OCI-M1 (cell line): ENCODE measurements at places on chromosomes 3 and 15.
A peak's percentile ranks its signal among the peaks of the same experiment; 100 is the strongest.

- DNase-seq = peak; percentile 73
Observed at GRCh38 chr3:69671082-69671952, 67.9 kb upstream of the MITF start.

DNA sequence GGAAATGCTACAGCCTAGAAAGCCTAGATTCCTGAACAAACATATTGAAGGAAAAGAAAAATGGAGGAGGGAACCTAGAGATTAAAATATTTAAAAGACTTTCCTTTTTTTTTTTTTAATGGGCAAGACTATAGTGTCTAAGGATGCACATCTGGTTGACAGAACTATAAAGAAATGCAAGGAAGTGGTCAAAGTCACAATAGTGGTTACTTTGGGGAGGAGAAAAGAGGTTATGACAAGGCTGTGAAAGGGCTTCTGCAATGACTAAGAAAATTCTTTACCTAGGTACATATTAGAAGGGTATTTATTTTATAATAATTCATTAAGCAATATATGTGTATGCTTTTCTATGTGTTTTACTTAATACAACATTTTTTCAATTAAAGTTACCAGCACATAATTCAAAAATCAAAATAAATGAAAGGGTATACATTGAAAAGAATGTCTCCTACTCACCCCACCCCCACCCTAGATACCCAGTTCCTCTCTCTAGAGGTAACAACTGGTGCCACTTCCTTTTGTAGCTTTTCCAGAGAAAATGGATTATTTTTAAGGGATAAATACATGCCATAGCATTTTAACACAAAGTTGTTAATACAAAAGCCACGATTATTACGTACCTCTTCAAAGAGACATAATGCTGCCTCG, 70.1 kb downstream of the HERC1 start:
- DNase-seq = peak; percentile 36

GRCh38 chr3:194450341-194450740, 36.5 kb downstream of the ATP13A3 start:
- DNase-seq = no peak

DNA sequence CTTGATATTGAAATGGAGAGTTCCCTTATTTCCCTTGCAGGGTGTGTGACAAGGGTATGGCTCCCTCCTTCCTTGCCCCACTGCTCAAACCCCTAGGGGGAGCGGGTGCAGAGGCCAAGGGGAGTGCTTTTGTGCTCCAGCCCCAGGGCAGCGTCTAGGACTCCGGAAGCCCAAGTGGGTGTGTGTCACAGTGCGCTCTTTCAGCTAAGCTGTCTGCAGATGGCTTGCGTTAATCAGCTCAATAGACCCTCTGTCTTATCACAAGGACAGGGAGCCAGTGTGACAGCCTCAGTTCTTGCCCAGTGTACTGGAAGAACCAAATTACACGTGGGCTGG, 523.6 kb upstream of the LMCD1 start:
- DNase-seq = no peak

DNA sequence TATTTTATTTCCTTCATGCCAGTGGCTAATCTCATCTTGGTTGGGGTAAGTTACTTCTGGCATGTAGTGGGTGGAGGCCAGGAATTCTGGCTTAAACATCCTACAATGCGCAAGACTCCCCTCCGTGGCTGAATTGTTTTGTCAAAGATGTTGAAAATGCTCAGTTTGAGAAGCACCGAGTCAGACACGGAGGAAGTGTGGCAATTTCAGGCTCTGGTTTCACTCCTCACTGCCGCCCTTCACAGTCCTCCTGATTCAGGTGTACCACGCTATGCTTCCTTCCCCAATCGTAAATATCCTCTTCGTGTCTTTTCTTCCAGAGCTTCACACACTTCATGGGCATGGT, 150.7 kb downstream of the OPA1 start:
- no peak for DNase-seq

DNA sequence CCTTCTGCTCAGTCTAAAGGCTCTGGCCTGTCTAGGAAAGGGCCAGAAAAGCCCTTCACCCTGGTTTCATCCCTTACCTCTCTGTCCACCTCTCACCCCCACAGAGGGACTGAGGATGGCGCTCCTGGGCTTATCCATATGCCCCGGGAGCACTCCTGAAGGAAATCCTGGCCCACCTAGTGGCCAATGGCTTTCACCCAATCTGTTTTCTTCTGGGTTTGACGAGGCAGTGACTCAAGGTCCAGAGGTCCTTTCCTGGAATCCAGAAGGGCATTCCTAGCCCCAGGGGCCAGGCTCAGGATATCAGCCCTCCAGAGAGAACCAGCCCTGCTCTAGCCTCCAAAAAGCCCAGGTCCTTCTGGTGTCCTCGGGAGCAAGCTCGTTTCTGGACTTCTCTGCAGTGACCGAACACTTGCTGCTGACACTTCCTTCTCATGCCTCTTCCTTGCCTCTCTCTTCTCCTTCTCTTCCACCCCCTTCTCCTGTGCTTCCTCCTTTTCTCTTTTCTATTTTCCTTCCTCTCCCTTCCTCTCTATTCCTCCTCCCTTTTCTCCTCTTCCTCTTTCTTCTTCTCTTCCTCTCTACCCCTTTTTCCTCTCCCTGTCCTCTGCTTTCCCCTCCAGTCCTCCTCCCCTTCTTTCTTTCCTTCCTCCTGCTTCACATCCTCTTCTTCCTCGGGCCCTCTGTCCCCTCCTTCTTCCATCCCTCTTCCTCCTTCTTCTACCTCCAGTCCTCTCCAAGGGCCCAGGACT, 59.6 kb downstream of the RHCG start:
- DNase-seq = no peak

GRCh38 chr15:50687302-50687902, 805 bp upstream of the TRPM7 start:
- no peak for DNase-seq
